IPS DF 19.7 (cell line): ENCODE measurements at places on chromosomes 6 and 20.

- no peak for DNase-seq
Measured at GRCh38 chr6:47402081-47402480, 75.5 kb upstream of the CD2AP start.

DNA sequence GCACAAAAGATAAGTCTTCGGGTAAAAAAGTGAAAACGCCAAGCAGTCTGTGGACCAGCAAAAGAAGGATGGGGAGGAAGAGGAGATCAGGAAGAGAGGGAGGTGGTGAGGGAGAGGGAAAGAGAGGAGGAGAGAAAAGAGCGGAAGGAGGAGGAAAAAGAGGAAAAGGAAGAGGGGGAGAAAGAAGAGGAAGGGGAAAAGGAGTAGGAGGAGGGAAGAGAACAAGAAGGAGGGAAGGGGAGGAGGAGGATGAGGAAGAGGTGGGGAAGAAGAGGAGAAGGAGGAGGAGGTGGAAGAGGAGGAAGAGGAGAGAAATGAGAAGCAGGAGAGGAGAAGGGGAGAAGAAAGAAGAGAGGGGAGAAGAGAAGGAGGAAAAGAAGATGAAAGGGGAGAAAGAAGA, 6.5 kb downstream of the LY86 start:
- no peak for DNase-seq

- no peak for DNase-seq
Measured at GRCh38 chr20:5072756-5073659, 46.8 kb downstream of the PCNA start.

DNA sequence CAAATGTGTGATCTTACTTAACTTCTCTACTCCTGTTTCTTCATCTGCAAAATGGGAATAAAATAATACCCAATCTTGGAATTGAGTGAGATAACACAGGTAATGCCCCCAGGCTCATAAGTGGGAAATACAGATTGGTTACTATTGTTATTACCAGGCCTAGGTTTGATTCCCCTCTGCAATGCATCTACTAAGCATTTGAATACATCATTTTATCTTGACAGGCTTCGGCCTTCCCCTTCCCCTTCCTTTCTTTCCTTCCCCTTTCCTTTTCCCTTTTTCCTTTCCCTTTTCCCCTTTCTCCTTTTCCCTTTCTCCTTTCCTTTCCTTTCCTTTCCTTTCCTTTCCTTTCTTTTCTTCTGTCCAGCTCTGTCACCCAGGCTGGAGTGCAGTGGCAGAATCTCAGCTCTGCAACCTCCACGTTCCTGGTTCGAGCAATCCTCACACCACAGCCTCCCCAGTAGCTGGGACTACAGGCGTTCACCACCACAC, 7.3 kb upstream of the HNF4A start:
- no peak for DNase-seq

GRCh38 chr20:50256577-50256976, 65.9 kb downstream of the CEBPB start:
- DNase-seq, result no peak

DNA sequence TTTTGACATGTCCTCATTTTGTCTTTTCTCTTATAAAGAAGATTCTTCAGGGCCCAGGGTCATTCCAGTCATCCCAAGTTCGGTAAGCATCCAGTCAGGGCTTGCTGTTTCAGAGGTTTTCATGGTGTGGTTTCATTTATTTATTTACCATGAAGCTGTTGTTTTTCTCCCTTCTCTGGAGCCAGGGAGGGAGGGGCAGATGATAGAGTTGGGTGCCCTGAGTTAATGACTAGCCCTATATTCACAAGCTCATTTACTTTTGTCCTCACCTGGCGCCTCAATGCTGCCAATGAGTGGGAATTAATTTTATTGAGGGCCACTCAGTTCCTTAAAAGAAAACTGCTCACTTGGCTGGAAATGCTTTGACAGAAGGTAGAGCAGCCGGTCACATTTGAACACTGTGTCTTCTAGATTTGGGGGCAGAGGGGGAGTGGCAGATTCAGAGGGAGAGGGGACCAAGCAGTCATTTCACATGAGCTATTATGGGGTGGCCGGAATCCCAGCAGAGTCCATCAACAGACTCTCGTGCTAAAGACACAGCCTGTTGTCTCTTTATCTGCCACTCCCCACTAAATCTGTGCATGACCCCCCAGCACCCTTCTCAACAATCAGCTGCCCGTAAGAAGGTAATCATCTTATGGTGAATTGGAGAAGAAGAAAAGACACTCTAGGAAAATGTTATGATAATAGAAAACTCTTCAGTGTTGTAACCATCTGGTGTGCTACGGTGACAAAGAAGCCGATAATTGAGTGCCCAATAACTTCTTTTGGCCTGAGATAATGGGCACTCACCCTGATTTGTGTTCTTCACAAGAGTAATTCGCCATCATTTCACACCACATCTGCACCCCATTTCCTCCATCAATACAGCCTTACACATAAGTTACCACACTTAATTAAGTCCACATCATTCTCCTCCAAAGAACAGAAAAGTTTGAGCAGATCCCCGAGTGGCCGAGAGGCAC, 573.5 kb upstream of the JAG1 start:
- no peak for DNase-seq

DNA sequence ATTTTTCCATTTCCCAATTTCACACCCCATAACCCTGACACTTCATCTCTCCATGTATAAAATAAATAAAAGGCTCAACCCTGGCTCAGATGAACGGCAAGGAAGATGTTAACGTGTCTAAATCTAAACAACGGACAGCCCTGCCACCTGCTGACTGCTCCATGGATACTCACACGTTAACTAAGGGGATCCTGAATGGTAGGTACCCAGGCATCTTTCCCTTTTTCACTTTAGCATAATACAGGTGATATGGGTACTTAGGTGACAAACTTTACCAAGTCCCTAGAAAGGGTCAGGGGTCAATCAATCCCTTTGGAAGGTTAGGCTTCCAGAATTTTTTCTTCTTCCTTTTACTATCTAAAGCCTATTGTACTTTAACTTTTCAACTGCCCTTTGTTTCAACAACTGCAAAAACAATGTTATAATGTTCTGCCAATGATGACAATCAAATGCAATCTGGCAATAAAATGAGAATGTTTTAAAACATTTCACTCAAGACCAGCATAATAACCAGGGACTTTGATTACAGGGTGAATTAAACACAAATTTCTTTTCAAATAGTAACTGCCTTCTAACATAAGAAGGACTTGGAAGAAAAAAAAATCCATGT, 52.4 kb upstream of the IPCEF1 start:
- no peak for DNase-seq

DNA sequence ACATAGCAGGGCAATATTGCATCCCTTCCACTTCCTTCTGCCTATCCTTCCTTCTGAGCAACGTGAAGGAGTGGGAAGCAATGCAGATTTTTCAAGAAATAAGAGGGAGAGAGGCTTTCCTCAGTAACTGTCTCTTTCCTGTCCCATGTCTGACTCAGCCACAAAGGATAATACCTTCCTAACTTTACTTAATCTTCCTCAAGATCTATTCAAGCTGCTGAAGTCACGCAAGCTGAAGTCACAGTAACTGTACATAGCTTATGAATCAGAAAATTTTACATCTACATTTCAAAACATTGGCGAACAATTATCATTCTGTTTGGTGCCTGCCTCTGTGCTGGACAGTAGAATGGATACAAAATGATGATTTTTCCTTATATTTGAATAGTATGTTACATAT, 86.4 kb upstream of the POU3F2 start:
- no peak for DNase-seq

DNA sequence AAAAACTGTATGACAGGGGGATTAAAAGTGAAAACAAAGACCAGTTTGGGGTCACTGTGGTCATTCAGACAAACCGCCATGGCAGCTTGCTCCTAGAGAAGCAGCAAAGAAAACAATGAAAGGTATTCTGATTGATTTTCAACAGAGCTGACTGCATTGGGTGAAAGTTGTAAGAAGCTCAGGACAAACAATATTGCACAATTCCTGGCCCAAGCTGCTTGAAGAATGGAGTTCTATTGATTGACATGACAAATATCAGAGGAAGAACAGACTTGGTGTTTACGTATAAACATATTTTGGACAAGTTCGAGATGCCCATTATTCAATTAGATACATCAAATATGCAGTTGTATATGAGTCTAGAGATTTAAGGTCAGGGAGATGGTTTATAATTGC, 62.0 kb downstream of the TRIM38 start:
- DNase-seq, result no peak

DNA sequence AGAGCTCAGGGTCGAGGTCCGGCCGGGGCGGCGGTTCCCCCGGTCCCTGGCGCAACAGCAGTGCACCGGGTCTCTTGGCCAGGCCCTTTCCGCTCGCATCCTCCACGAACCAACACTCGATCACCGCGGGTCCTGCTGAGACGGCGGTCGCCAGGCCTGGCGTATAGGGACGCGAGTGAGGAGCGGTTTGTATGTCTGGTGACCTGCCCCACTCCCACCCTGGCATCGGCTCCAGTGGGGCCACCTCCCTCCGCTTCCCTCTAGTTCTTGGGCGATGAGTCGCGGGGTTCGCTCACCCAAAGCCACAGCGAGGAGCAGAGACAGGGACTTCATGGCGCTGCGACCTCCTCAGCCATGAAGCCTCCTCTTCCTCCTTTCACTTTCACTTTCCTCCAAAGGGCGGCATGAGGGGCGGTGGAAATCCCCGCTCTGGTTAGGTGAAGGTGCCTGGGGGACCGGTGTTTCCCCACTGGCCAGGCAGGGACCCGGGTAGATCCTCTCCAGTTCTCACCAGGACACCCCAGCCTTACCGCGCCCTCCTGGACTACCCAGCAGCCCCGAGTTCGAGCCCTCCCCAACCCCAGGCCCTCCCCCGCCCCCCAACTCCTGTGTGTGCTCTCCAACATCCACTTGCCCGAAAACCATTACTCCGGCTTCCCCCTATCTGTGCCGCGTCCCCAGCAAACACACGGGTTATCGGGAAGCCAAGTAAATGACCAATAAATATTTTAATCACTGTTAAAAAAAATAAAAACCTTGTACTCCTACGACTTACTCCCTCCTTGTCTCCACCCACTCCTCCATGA, at the start of gene TAPBP:
Gene TAPBP, minus strand, starts transcription at position 370 of the 806 bp plus-strand sequence. Its CDS starts 37 bp downstream, at position 333.
- DNase-seq, result no peak

DNA sequence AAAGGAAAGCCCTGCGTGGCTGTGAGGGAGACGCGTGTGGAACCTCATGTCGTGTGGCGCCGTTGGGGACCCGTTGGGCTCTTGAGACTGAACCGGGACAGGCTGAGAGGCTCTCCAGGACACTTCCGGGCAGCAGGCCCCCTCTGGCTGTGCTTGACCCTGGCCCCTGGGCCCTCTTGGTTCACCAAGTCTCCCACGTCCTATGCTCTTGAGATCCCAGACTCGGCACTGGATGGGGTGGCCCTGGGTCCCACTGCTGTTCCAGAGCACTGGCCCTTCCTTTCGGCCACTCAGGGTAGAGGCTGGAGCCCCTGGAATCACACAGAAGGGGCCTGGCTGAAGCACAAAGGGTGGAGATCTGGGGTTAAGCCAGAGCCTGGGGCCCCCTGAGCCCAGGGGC, 30.4 kb downstream of the NTSR1 start:
- DNase-seq, result no peak

DNA sequence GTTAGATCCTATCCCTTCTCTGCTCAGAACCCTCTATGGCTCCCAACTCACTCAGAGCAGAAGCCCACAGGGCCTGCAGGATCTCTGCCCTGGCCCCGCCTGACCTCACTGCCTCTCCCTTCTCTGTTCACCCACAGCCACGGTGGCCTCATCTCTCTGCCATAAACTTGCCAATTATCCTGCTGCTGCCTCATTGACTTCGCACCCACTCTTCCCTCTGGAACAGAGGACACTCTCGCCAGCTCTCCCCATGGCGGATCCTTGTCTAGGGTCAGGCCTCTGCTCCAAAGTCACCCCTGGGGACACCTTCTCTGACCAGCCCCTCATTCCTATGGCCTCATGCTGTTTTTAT, 86.4 kb downstream of the CEBPB start:
- DNase-seq, result no peak

DNA sequence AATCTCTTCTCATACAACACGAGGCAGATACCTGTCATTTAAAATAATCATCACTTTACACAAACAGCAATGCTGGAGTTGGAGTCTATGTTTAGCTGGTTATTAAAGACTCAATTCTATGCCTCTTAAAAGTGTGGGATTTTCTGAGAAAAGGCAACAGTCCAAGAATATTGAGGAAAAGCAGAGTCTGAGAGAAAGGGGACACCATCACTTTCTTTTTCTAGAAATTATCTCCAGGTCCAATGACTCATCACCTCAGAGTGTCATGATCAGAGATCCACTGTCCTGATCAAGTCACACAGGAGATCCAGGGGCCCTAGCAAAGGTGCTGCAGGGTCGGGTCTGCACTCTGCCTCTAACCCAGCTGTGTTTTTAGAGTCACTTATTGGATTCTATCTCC, 8.0 kb downstream of the CYP24A1 start:
- DNase-seq, result no peak

DNA sequence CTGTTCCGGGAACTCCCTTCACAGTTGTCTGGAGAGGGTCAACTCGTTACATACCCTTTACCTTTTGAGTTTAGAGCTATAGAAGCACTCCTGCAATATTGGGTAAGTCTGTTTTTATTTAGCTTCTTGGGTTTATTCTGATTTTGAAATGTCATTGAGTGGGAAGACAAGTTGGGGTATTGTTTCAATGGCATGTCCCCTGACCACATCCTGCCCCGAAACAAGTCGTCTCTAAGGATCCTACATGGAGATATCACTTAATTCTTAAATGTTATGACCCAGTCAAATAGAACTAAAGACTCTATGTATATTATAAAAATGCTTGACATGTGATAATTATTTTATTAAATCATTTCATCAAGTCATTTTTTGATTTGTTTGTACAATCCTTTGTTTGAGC, 9.6 kb downstream of the MRS2 start:
- no peak for DNase-seq

DNA sequence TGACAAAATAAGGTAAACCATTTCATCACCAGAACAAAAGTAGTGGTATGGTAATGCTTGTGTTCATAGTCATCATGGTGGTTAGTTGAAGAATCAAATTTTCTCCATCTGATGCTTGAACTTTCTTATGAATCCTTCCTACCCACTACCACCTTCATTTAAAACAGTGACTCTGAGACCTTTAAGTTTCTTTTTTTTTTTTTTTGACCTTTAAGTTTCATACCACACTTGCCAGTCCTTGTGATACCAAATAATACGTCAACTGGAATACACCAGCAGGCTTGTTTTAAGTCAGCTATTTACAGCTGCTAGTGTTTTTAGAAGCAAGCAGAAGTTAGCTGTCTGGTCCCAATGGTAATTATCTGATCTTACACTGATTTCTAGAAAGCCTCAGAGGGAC, 413.4 kb upstream of the SOX4 start:
- no peak for DNase-seq

DNA sequence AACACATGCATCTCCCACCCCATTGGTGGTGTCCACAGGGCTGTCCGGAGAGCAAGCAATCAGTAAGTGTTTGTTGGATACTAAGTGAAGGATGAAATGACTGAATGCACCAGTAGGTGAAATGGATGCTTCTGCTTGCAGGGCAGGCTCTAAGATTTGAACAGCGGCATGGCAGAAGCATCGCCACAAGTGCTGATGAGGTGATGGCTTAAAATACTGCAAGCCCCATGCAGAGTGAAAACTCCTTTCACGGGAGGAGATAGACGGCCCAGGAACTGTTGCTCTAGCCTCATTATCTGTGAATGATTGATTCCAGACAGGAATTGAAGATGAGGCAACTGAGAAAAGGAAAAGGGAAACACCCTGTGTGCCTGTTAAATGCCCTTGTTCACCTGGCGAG, 158.9 kb downstream of the LY86 start:
- no peak for DNase-seq

- DNase-seq, result no peak
Measured at GRCh38 chr20:18773566-18773965, 40.0 kb upstream of the SCP2D1 start.

GRCh38 chr20:59253779-59254319, 46.6 kb upstream of the EDN3 start:
- DNase-seq, result no peak
